ENCODE measurements at places on chromosomes 11 and 22. TPM values are rescaled to one million over a fixed set of nuclear protein-coding genes. Genes with fewer than 3 reads are reported as not detected.
A peak's percentile ranks its signal among the peaks of the same experiment; 100 is the strongest.

The PHLDB1 gene
- 83.0 TPM for polyA plus RNA-seq

The TSPAN32 gene
- polyA plus RNA-seq: 0.14 TPM

The ABCC8 gene
- not detected for polyA plus RNA-seq

The DMC1 gene
- polyA plus RNA-seq: 0.29 TPM

The CYTH4 gene
- polyA plus RNA-seq: 0.33 TPM

The MAJIN gene
- not detected for polyA plus RNA-seq

The MFRP gene
- not detected for polyA plus RNA-seq

The XKR3 gene
- not detected for polyA plus RNA-seq

The OR4D10 gene
- not detected for polyA plus RNA-seq

The UBQLNL gene
- 0.42 TPM for polyA plus RNA-seq

The GNAZ gene
- 0.25 TPM for polyA plus RNA-seq

The MYEOV gene
- polyA plus RNA-seq: 1.6 TPM

The RAB38 gene
- polyA plus RNA-seq: 7.2 TPM

The PANX2 gene
- polyA plus RNA-seq: 1.1 TPM

The MUC2 gene
- not detected for polyA plus RNA-seq

DNA sequence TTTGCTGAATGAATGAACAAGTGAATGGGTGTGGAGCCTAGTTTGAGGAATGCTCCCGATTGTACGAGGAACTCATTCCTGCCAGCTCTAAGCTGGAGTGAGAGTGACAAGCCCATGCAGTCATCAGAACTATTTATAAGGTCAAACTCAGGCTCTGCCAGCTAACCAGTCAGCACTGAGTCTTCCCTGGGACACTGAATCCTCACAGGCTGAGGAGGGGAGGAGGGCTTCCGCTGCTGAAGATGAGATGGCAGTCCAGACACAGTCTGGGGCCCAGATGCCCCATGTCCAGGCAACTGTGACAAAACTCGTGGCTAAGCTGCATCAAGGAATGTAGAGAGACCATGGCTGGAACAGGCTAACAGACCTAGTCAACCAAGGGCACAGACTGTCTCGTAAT, 4.0 kb downstream of the LRP4 start:
- DNase-seq: no peak

- no peak for DNase-seq
Measured at GRCh38 chr11:70158201-70158600, 44.9 kb upstream of the FADD start.

DNA sequence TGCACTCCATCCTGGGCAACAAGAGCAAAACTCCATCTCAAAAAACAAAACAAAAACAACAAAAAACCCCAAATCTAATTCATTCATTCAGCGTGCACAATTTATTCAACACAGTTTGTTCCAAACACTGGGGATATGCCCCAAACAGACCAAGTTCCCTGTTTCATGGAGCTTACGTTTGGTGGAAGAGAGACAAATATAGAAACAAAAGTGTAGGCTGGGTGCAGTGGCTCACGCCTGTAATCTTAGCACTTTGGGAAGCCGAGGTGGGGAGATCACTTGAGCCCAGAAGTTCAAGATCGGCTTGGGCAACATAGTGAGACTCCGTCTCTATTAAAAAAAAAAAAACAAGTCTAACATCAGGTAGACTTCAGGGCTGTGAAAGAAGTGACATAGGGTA, 52.4 kb downstream of the PTPRJ start:
- no peak for DNase-seq

GRCh38 chr11:82811369-82811768, 77.7 kb upstream of the FAM181B start:
- DNase-seq: no peak

DNA sequence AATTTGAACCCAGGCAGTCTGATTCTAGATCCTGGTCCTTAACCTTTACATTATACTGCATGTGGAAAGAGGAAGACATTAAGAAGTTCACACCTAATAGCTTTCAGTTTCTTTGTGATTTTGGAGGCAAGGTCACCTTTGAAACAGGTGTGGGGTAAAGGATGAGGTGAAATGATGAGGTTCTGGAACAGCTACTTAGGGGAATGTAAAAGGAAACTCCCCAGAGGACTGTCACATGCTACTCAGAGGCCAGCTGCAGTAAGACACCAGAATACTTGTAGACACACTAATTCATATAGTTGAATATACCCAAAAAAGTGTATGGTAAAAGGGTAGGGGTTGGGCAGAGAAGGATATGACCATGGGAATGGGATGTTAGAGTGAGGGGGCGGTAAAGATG, 5.4 kb downstream of the APIP start:
- DNase-seq: no peak

DNA sequence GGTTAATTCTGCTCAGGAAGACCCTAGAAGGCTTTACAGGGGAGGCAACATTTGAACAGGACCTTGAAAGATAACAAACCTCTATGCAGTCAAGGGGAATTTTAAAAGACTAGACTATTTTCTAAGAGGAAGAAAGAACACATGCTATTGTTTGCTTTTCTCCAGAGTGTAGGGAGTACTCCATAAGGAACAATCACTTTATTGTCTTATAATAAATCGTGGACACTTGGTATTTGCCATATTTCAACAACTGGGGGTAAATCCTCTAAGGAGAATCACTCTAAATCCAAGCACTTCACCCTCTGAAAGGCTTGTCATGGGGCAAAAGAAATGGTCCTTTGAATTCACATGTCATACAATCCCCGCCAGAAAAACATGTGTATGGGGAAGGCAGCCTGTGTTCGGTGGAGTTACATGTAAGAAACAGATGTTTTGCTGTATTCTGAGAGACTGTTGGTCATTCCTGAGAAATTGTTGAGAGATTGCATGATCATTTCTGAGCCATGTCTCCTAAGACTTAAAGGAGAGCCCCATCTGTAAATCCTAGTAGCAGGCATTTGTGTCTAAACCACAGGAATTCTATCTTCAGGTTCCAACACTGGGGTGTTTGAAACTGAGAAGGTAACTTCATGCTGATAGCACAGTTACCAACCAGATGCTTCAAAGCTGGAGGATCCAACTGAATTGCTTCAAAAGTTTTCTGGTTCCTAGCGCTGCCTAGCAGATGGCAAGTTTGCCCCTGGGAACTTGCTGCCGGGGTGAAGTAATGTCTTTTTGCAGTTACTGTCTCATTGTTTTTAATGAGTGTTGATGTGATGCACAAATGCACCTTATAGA, 66.8 kb downstream of the FZD4 start:
- peak; percentile 71 for DNase-seq

- DNase-seq: no peak
Measured at GRCh38 chr22:16789860-16790493, 35.2 kb downstream of the XKR3 start.

GRCh38 chr11:74139151-74139918, 31.5 kb downstream of the C2CD3 start:
- DNase-seq: no peak

DNA sequence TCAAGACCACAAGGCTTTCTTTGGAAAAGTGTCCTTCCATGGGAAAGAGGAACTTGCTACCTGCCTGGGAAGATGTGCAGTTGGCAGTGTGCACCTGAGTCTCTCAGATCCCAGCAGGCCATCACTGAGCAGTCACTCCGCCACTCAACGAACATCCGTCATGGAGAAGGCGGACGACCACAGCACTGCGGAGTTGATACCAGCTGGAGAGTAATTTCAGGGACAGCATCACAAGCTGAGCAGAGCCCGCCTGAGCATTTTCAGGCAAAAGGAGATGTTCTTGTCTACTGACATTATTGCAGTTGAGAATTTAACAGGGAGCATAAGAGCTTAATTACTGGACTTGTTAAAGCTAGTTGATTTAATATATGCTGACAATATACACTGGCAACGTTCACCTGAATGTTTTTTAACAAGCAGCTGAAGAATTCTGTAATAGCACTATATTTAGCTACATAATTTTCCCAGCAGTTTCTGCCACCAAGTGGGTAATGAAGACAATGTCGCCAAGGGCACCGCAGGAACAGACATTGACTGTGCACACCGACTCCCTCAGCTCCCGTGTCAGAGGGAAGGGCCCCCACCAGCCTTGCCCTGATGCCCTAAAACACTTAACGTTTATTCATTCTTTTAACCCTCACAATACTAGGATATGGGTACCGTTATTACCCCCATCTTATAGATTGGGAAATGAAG, 52.4 kb upstream of the ARFGAP3 start:
- DNase-seq: no peak

GRCh38 chr22:42331014-42331413, 60.6 kb upstream of the TCF20 start:
- no peak for DNase-seq

DNA sequence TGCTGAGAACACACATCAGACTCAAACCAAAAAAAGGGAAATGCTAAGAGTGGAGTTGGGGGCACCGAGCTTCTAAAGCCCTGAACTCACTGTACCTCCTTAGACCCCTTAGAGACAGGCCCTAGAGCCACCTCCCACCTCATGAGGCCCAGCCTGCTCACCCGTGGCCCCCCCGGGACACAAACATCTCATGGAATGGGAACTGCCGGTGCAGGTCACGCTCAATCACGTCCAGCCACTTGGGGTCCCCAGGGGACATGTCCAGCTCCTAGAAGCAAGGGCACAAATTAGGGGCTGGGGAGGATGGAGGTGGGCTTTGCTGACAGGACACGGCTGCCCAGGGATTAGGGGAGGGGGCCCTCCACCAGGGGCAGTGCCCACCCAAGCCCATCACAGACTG, 6.3 kb upstream of the CASTOR1 start:
- DNase-seq: no peak

- DNase-seq: no peak
Measured at GRCh38 chr11:1943977-1944376, 3.2 kb upstream of the MRPL23 start.

- no peak for DNase-seq
Measured at GRCh38 chr11:33930317-33931021, 38.6 kb upstream of the LMO2 start.

GRCh38 chr11:114215871-114216795, 80.1 kb upstream of the NNMT start:
- DNase-seq: no peak

- DNase-seq: no peak
Measured at GRCh38 chr11:112634551-112634950, 326.7 kb upstream of the NCAM1 start.

GRCh38 chr11:5280582-5281102, 10.9 kb upstream of the HBE1 start:
- DNase-seq: peak; percentile 99

DNA sequence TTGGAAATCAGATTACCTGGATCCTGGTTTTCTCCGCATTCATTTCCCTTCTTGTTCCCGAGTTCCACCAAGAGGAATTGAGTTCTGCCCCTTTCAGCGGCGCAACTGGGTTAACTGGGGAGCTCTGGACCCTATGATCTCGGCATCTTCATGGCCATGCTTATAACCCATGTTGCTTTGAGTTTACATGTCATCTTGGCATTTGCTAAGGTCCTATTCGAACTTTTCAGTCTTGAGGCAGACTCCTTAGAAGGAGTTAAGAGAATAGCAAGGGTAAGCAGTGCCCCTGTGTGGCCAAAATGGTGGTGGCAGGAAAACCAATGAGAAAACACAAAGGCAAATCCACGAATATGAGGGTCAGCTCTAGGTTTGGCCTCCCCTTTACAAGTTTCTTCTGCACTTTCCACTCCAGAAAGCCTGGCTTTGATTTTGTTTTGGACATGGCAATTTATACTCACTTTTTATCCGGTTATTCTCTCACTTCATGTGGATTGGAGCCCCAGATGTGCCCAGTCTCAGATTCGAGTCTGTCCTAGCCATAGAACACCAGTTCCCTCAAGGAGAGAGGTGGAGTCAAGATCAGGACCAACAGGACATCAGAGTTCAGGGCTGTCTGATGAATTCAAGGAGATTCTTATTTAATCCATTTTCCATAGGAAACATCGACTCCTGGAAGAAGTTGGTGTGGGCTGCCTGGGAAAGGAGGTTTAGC, 55.3 kb upstream of the FBXO3 start:
- peak; percentile 39 for DNase-seq

GRCh38 chr11:75276186-75276585, 35.6 kb downstream of the TPBGL start:
- DNase-seq: no peak

DNA sequence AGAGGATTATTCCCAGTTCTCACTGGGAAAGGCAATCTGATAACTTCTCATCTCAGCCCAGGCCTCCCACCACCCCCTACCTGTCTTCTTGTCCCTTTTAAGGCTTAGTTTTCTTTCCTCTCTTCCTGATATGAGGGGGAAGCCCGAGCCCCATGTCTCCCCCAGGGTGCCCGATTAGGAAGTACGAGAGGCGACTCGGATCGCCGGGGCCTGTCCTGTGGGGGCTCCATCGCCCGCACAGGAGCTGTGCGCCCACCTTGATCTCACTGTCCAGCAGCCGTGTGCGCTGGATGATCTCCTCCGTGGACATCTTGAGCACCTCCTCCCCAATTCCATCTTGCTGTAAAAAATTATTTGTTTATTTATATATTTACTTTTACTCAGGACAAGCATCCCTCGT, 628 bp downstream of the PSMC3 start:
- no peak for DNase-seq

Data from AG04450 (cell line).